ENCODE measurements at places on chromosomes 12 and 14.
A peak's percentile ranks its signal among the peaks of the same experiment; 100 is the strongest.

GRCh38 chr14:25400607-25401206 is 350.8 kb upstream of the STXBP6 start:
- DNase-seq: peak; percentile 13

- DNase-seq: peak; percentile 18
Measured at GRCh38 chr14:22822571-22823098, 7.1 kb upstream of the MRPL52 start.

DNA sequence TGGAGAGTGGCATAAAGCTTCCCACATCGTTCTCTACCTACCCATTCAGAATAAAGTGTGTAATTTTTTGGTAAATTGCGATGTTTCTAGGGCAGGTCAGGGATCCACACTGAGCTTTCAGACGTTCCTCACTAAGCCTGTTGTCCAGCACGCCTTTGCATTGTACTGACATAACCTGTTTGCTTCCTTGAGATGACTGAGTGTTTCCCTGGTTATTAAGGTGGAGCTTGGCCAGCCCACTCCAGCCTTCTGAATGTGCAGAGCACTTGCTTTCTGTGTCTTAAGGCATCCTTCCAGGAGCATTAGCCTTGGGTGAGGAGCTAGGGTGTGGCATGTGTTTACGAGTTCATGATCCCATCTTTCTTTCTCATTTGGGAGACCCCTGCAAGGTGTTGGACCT is 96.4 kb downstream of the TMEM260 start:
- DNase-seq: no peak

- peak; percentile 45 for DNase-seq
Measured at GRCh38 chr12:100668945-100669536, 95.6 kb downstream of the GAS2L3 start.

GRCh38 chr12:38586789-38587188 is 270.2 kb downstream of the ALG10B start:
- DNase-seq: no peak

DNA sequence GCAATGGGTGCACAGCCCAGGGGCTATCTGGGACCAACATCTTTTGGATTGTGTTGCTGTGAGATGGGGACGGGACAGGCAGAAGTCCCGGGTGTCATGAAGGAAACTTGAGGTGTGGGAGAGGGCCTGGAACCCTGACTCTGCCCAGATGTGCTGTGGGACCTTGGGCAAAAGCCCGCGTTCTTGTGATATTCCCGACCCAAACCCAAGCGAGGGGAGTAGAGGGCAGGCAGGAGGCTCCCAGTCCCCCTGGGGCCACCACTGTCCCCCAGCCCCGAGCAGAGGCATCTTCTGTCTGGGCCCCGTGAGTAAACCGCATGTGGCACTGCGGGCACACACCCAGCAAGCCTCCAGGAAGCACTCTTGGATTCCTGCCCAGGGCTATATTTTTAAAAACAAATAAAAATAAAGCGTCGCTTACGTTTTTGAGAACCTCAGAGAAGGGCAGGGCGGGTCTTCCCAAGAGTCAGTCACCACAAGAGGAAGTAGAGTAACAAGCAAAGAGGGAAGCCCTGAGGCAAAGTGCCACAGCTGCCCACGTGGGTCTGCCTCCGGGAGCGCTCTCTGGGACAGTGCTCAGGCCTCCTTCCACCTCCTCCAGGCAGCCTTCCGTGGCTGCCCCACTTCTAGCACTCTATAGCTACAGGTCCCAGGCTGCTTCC is 39.5 kb downstream of the BEGAIN start:
- DNase-seq: no peak

- no peak for DNase-seq
Measured at GRCh38 chr14:29410581-29410980, 517.1 kb downstream of the PRKD1 start.

DNA sequence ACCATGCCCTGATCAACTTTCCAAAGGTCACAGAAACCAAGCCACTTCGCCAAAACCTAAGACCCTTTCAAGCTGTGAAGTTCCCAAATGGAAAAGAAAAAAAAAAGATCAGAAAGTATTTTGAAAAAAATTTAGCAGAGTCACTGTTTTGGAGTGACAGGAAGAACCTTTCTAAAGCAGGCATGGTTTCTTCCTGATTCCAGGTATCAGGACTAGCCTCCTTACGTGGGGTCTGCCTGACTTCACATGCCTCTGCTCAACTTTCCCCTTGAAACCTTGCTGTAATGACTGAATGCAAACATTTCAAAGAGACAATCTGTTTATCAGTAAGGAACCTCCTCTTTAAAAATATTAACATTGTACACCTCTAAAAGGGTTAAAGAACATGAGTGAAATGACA is 9.5 kb downstream of the CORO1C start:
- DNase-seq: no peak

DNA sequence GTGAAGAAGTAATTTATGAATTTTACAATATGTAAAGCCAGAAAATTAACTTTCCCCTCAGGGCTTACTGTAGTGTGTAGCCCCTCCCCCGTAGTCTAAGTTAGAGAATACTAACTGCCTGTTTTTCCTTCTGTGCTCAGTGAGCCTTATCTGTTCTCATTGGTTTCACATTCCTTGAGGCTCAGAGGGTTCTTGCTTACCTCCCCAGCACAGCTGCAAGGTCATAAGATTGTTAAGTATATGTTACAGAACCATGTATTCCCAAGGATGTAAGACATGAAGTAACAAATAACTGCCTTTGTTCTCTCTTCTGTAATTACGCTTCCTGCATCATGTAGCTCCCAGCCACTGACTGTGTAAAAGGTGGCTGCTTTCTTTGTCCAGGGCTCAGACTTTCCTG is 1351.1 kb downstream of the TMEM121 start:
- peak; percentile 17 for DNase-seq

GRCh38 chr12:3832738-3833137 is 40.5 kb downstream of the PARP11 start:
- no peak for DNase-seq

- no peak for DNase-seq
Measured at GRCh38 chr12:46261646-46262045, 7.2 kb downstream of the SLC38A1 start.

GRCh38 chr12:114168061-114168460 is 201.9 kb upstream of the RBM19 start:
- DNase-seq: no peak

- DNase-seq: no peak
Measured at GRCh38 chr14:36942522-36943245, 229.7 kb downstream of the SLC25A21 start.

DNA sequence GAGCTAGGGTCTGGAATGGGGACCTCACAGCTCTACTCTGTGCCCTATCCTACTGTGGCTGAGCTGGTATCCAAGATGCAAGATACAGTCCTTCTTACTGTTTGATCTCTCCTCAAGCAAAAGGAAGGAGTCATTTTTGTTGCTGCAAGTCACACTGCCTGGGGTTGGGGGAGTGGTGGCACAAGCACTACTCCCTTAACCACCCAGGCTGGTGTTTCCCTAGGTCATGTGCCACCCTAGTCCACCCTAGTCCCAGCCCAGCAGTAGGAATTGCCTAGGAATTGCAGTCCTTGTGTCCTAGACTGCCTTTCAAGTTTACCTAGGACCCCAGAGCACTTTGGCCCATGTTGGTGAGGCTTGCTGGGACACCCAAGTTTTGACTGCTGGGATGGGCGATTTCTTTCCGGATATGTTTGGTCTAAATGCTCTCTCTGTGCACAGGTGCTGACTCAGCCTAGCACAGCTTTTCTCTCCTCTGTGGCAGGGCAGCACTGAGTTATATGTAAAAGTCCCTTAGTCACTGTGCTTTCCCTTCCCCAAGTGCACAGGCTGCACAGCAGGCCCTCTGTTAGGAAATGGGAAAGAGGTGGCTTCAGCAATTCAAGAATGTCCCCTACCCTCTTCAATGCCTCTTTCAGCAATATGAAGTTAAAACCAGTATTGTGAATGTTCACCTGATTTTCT is 54.9 kb downstream of the SLC6A15 start:
- DNase-seq: no peak

- DNase-seq: no peak
Measured at GRCh38 chr12:60152756-60153155, 556.9 kb downstream of the SLC16A7 start.

GRCh38 chr12:116200812-116201211 is 76.7 kb downstream of the MED13L start:
- no peak for DNase-seq

GRCh38 chr12:131511391-131511802 is 199.5 kb upstream of the SFSWAP start:
- no peak for DNase-seq
